ENCODE measurements at places on chromosomes 12 and 14.

DNA sequence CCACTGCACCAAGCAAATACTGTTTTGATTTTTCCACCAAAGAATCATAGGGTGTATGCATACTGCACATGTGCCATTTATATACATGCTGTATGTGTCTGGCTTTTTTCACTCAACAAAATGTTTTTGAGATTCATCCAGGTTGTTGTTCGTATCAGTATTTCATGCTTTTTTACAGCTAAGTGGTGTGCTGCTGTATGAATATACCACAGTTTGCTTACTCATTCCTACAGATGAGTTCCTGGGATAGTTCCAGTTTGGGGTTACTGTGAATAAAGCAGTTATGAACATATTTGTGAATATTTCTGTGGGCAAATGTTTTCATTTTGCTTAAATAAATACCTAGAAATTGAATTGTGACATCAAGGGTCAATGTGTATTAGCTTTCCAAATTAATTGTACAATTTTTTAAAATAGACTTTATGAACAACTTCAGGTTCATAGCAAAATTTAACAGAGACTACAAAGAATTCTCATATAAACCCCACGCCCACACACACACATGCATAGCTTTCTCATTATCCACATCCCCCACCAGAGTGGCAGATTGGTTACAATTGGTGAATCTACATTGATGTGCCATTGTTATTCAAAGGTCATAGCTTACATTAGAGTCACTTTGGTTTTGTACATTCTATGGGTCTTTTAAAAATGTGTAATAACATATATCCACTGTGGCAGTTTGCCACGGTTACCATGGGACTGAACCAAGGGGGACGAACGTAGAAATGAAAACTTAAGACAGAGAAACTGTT lies 6.9 kb upstream of the KRT6A start:
- no peak for DNase-seq

DNA sequence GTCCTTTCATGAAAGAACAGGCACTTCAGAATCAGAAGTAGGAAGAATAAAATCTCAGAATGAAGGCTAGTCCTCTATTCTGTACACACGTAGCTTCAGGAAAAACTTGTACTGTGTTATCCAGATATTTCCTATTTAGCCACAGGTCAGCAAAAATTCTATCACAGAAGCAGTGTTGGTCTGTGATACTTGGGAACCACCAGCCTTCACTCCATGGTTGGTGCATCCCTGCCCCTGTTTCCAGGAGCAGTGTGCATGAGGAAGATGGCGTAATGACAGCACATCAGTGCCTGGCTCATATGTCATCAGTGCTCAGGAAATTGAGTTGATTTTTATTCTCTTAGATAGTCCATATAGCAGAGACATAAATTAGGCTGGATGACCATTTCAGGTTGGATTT lies 87.7 kb downstream of the SAMD4A start:
- DNase-seq = no peak

- DNase-seq = no peak
Observed at GRCh38 chr12:54983536-54984101, 943 bp downstream of the TESPA1 start.

- no peak for DNase-seq
Observed at GRCh38 chr14:99668307-99669295, 15.5 kb upstream of the CYP46A1 start.
